Activated T-cell treated with anti-CD3 and anti-CD28 coated beads for 48 hours (primary cell): ENCODE measurements at places on chromosomes 7 and 10.
A peak's percentile ranks its signal among the peaks of the same experiment; 100 is the strongest.

GRCh38 chr7:65946904-65947303 lies 35.1 kb downstream of the GUSB start:
- DNase-seq = no peak

DNA sequence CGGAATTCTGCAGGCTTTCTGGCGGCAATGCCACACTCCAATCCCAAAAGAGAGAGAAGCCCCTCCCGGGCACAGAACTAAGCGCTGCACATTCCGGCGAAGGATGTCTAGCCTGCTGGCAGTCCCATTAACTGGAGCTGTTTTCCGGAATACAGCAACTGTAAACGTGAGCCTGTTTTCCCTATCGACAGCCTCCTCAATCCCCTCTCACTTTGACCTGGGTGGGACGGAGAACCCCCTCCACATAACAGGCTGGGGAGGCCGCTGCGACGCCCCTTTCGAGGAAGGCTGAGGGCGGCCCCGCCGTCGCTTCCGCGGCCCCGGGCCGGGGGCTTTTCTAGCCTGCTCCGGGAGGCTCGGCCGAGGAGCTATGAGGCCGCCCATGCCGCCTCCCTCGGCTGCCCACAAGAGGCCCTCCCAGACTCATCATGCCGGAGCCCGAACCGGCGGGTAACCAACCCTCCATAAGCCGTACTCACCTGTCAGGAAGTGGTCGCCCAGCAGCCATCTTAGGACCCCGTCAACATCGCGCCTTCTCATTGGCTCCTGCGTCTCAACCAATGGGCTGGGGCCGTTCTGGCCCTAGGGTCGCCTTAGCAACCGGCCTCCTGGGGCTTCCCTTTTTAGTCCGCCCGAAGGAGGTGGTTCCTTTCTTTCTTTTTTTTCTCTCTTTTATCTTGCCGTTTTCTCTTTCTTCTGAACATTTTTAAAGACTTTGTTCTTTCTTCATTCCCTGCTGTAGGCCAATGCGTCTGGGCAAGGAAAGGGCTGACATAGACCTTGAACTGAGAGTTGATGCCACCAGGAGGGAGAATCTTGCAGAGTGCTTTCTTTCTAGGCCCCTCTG lies at the start of gene FAM204A:
TSS of gene FAM204A (minus strand) at position 534 of the 847 bp plus-strand sequence. CDS start 5,909 bp downstream, outside the sequence.
- peak; percentile 90 for DNase-seq

- DNase-seq = no peak
Measured at GRCh38 chr10:97752956-97753355, 16.0 kb downstream of the ZFYVE27 start.

- no peak for DNase-seq
Measured at GRCh38 chr7:12620371-12620770, 49.9 kb downstream of the SCIN start.

GRCh38 chr10:123200531-123200930 lies 46.3 kb downstream of the BUB3 start:
- DNase-seq = no peak

GRCh38 chr7:34263168-34263567 lies 357.8 kb downstream of the BMPER start:
- no peak for DNase-seq

- no peak for DNase-seq
Measured at GRCh38 chr10:116053910-116054309, 219.1 kb downstream of the GFRA1 start.

DNA sequence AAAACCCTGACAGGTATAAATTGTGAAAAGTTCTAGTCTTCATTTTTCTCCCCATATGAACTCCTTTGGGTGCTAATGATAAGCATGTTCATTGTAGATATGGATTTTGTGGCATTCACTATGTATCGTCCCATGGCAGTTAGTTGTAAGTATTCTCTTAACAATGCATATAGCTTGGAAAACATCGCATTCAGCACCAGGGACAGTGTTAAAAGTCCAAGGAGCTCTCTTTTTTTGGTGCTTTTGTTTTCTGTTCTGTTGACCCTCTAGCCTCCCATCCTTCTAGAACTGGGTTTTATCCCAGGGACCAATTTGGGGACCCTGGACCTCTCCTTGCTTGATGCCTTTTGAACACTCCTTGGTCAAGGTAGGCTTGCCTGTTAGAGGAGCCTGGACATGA lies 37.7 kb downstream of the INSYN2A start:
- no peak for DNase-seq

- DNase-seq = no peak
Measured at GRCh38 chr7:26145238-26145637, 6.8 kb upstream of the NFE2L3 start.

- no peak for DNase-seq
Measured at GRCh38 chr10:43229208-43230061, 37.4 kb downstream of the RASGEF1A start.

GRCh38 chr10:91980319-91980718 lies 56.7 kb downstream of the BTAF1 start:
- no peak for DNase-seq

DNA sequence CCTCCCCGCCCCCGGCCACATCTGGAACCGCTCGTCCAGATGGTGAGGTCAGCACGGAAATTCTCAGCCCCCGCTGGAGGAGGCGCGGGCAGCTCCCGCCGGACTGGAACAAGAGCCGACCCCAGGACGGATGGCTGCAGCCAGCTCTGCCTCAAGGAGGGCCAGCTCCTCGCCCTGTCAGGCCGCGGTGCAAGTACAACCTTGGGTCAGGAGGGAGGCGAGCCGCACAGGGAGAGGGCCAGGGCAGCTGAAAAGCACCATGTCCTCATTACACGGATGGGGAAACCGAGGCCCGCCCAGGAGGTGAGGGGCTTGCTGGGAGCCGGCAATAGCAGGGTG lies 3.8 kb upstream of the GRIFIN start:
- DNase-seq = no peak

DNA sequence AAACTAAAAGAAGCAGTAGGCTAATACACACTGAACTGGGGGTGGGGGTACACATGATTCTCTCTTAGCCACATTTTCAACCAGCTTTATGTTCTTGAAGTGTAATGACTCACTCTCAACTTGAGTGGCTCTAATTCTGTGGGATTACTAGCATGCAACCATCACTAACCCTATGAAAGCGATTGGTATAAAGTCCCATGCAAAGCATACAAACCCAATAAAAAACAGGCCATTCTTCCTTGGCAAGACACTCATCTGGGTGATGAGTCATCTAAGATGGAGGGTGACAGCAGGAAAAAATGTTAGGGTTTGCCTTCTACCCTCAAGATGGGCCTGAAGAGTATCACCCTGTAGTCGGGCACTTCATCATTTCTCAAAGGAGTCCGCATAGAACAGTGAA lies 14.9 kb upstream of the PON3 start:
- no peak for DNase-seq

DNA sequence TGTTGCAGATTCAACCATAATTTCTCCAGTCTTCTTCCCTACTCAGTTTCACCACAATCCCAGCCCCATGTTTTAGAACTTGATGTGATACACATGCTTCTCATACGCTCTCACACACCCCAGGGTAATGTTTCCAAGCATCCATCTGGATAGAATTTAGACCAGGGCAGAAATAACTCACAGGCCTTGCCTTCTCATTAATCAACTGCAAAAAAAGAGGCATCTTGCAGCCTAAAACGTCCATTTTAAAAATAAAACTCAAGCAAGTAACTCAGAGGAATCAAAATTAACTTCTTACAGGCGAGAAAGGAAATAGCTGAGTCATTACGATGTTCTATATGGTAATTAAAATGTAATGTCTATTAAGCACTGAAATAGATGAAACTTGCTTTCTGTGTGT lies 127.2 kb upstream of the RSU1 start:
- no peak for DNase-seq

DNA sequence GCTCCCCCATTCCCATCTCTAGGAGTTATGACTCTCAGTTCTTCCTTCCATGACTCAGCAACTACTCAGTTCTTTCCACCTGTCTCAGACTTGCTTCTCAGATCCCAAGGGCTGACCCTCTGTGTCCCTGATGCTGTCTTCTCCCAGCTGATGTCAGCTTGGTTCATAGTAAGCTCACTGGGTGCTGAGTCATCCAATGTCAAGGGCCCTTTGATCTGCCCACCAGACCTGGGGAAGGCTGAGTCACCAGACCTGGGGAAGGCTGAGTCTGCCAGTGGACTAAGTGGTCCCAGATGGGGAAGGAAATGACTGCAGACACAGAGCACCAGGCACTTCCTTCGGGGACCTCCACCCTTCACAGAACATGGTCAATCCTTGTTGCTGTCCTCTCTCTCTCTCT lies 76.1 kb upstream of the ZEB1 start:
- peak; percentile 61 for DNase-seq
